ENCODE measurements at places on chromosomes 2 and 18.

- H3K4me3 ChIP-seq, result no peak overlapping the region
- H3K27me3 ChIP-seq, result no peaks in the 10 kb centered on the region
- no peaks in the 10 kb centered on the region for H3K4me1 ChIP-seq
- no peak for DNase-seq
- no peaks in the 10 kb centered on the region for H3K36me3 ChIP-seq
Measured at GRCh38 chr2:228469721-228470120, 288.2 kb upstream of the SPHKAP start.

GRCh38 chr2:112149866-112150435, 11.8 kb downstream of the FBLN7 start:
- no peak overlapping the region for H3K27ac ChIP-seq
- H3K36me3 ChIP-seq, result peaks cover 1% of the 10 kb centered on the region
- DNase-seq, result no peak

- no peak overlapping the region for H3K4me3 ChIP-seq
- no peaks in the 10 kb centered on the region for H3K27me3 ChIP-seq
- no peaks in the 10 kb centered on the region for H3K4me1 ChIP-seq
- no peak for DNase-seq
- no peaks in the 10 kb centered on the region for H3K36me3 ChIP-seq
Measured at GRCh38 chr2:10538224-10538894, 90.2 kb upstream of the ODC1 start.

DNA sequence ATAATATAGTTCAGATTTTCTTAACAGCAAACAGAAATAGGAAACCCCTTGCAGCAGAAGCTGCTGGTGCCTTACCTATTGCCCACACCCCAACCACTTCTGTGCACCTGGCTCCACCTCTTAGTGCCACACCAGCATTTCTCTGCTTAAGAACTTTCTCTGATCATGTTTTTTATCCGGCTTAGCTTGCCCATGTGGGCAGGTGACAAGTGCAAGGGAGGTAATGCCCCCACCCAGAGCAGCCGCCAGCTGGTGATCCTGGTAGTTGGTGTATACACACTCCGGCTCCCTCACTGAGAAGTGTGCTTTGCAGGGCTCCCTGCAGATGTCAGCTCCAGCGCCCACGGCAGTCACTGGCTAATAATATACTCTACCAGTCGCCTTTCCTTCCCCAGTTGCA, 126.3 kb downstream of the ALPK2 start:
- no peak for DNase-seq
- peaks cover 11% of the 10 kb centered on the region for H3K4me1 ChIP-seq
- H3K27ac ChIP-seq, result no peak overlapping the region
- no peaks in the 10 kb centered on the region for H3K27me3 ChIP-seq
- H3K4me3 ChIP-seq, result no peak overlapping the region

DNA sequence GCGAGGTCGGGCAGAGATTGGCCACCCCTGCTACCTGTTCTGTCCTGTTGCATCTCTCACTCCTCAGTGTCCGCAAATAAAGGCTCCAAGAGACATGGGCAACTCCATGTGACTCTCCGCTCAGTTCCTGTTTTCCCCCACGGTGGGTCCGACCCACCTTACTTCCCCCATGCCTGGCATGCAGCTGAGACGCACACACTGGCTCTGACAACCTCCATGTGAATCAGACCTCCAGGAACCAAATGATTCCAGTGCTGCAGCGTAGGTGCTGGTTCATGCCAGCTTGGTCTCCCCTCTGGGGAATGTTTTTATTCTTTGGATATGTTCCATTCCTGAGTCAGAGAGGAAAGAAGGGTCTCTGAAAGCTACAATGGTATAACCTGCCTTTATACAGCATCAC, 221.5 kb downstream of the SH3RF3 start:
- no peak for DNase-seq
- no peaks in the 10 kb centered on the region for H3K36me3 ChIP-seq
- H3K4me3 ChIP-seq, result no peak overlapping the region
- H3K27me3 ChIP-seq, result no peaks in the 10 kb centered on the region

DNA sequence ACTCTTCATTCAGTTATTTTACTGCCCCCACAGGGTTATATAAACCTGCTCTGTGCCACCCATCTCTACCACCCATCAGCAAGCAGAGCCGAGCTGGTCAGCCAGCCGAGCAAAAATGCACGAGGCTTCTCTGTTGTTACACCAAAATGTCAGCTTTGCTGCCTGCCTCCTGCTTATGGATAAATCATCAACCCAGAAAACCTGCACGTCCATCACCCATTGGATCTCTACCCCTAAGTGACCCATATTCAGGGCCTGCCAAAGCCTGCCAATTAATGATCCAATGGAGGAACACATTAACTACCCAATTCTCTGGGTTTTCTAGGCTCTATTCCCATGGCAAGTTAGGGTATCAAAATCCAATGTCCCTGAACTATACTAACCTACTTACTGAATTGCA, 365.5 kb upstream of the ACVR2A start:
- no peak overlapping the region for H3K4me3 ChIP-seq
- peaks cover 3% of the 10 kb centered on the region for H3K4me1 ChIP-seq
- no peaks in the 10 kb centered on the region for H3K36me3 ChIP-seq

GRCh38 chr18:28080876-28081300, 96.0 kb downstream of the CDH2 start:
- no peak overlapping the region for H3K27ac ChIP-seq
- H3K27me3 ChIP-seq, result no peaks in the 10 kb centered on the region
- no peaks in the 10 kb centered on the region for H3K36me3 ChIP-seq
- no peak overlapping the region for H3K4me3 ChIP-seq
- H3K4me1 ChIP-seq, result peaks cover 5% of the 10 kb centered on the region

- H3K4me1 ChIP-seq, result no peaks in the 10 kb centered on the region
- H3K36me3 ChIP-seq, result no peaks in the 10 kb centered on the region
- H3K4me3 ChIP-seq, result no peak overlapping the region
Measured at GRCh38 chr2:173395567-173396351, 41.1 kb downstream of the CDCA7 start.

GRCh38 chr2:144382849-144383248, 137.1 kb downstream of the ZEB2 start:
- no peak for DNase-seq
- no peaks in the 10 kb centered on the region for H3K27me3 ChIP-seq
- H3K4me3 ChIP-seq, result no peak overlapping the region
- no peaks in the 10 kb centered on the region for H3K4me1 ChIP-seq
- H3K36me3 ChIP-seq, result no peaks in the 10 kb centered on the region

- H3K4me3 ChIP-seq, result no peak overlapping the region
- DNase-seq, result no peak
- H3K27ac ChIP-seq, result no peak overlapping the region
- H3K4me1 ChIP-seq, result no peaks in the 10 kb centered on the region
Measured at GRCh38 chr2:240124651-240125030, 11.5 kb downstream of the COPS9 start.

DNA sequence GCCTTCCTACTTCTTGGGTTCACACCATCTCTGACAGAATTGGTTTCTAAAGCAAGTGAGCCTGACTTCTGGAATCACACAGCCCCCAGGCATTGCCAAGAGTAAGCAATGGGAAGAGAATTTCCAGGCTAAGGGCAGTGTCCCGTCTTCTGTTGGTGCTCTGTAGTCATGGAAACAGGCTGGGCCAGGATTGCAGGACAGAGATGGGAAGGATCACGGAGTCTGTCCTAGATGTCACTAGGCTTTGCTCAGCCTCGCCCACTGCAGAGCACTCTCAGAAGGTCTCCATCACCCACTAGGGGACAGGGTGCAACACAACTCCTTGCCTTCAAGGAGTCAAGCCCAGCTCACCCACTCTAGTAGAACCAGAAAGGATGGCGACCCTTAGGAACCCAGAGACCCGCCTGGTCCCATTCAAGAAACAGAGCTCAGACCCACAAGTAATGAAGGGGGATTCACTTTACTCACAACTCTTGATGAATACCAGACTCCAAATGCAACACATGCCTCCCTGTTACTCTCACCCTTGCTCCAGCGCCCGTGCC, 48.6 kb upstream of the TEX51 start:
- no peak overlapping the region for H3K27ac ChIP-seq
- H3K4me3 ChIP-seq, result no peak overlapping the region
- H3K27me3 ChIP-seq, result no peaks in the 10 kb centered on the region
- H3K36me3 ChIP-seq, result no peaks in the 10 kb centered on the region
